ENCODE measurements at places on chromosomes 5 and 9.

DNA sequence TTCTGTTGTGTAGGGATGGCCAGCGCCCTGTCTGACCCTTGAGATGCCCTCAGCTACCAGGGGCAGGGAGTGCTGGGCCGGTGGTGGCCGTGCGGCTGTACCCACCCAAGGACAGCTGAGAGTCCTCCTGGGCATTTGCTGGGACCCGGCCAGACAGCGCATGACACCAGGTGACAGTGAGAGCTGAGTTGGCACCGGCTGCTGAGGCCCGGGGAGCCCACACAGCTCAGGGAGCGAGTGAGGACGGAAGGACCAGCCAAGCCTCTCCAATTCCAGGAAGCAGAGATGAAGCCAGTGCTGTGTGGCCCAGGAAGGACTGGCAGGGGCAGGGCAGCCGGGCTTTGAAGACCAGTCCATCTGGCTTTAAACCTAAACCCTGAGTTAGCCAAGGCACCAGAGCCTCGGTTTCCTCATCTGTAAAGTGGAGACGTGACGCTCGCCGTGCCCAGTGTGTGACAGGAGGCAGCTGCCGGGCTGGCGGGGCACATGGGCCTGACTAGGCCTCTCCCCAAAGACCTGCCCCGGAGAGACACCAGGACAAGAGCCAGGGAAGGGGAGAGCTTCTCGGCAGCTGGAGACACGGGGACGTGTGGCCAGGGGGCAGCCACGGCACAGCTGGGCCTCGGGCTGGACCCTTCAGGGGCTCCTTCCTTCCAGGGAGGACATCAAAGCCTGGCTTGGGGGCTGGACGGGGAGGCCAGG lies 3.0 kb upstream of the AGPAT2 start:
- DNase-seq: no peak

- no peak for DNase-seq
Observed at GRCh38 chr9:81558091-81558830, 131.1 kb downstream of the TLE1 start.

DNA sequence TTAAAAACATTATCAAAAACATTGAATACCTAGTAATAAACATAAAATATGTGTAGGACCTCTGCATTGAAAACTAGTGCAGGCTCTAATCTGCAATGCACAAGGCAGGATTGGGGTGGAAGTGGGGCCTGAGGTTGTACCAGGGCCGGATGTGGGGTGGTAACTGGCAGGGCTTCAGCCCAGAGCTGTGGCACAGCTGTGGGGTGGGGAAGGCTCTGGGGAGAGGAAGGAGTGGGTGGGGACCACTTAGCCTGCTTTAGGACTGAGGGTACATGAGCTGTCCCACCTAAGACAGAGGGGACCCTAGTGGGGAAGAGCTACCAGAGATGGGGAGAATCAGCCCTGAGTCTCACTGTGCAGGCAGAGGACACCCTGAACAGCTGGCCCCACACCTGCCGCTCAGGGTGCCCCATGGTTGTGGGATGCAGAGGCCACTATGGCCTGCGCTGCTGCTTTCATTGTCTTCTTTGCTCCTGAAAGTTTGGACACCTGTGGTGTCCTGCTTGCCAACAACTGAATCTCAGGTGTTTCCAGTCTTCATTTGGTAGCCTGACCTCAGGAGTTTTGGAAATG lies 311.4 kb downstream of the TLE4 start:
- no peak for DNase-seq

GRCh38 chr9:98577446-98577845 lies 131.3 kb downstream of the GABBR2 start:
- DNase-seq: no peak

- DNase-seq: no peak
Observed at GRCh38 chr5:123885081-123885480, 373.1 kb downstream of the CSNK1G3 start.

All from aorta (tissue), 5 donors.